ENCODE measurements at places on chromosomes 13 and 19.

GRCh38 chr19:49056101-49056901 is 1.2 kb downstream of the CGB7 start:
- DNase-seq: peak; percentile 84

- no peak for DNase-seq
Measured at GRCh38 chr13:44404261-44405132, 30.9 kb downstream of the SERP2 start.

DNA sequence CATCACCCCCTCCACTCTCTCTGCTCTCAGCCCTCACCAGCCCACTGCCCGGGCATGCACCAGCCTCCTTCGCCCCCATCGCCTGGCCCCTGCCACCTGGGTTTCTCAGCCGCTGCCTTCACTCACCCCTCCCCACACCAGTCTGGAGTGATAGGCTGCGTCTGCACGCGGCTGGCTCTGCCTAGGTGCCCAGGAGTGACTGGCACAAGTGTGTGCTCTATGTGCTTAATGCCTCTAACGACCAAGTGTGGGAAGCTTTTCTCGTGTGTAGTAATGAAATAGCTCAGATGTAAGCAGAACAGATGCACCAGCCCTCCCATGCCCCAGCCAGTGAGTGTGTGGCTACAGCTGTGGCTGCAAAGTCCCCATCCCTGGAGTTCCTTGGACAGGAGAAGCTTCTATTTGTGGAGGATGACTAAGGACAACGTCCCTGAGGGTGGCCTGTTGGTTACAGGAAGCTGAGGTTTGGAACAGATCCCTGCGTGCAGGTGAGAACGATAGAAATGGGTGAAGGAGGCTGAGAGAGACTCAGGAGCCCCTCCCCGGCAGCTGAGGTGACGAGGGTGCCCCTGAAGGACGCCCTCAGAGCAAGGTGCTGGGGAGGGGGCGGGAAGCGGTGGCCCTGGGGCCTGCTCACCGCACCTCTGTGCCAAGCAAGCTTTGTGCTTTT is 35.6 kb downstream of the ATP11A start:
- DNase-seq: no peak

- no peak for DNase-seq
Measured at GRCh38 chr13:49124693-49125304, 95.3 kb upstream of the MLNR start.

DNA sequence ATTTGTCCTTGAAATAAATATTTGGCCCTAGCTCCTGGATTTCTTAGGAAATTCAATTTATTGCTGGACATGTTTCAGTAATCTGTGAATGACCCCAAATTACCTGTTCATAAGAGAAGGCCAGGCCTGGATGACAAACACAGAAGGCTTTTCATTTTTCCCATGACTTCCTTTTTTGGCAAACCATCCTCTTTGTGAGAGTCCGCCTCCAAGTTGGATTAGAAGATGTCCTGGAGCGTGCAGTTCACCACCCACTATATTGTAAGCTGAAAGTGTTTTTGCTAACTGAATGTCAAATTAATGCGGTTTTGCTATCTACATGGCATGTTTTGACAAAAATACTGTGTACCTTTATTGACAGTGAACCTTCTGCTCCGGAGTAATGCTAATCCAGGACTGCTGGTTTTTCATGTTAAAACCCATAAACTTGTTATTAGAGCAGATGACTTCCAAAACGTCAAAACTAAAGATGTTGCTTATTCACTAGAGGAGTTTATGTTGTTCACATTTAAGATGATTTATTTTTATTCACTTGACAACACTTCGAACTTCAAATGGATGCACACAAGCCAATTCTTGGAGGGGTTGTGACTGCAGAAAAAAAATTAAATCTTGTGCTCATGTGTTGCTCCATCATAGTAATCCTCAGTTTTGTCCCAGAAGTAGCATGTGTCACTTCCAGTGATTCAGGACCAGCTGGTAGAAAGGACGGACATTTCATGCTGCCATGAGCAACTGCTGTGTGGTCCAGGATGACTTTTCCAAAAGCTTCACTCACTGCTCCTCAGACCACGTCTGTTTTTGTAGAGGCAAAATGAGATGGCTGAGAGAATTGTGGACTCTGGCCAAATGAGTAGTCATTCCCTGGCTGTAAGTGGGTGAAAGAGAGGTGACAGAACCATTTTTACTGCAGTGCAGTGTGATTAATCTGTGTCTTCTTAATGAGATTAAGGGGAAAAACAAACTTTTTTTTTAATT is 71.0 kb downstream of the ITGBL1 start:
- no peak for DNase-seq

DNA sequence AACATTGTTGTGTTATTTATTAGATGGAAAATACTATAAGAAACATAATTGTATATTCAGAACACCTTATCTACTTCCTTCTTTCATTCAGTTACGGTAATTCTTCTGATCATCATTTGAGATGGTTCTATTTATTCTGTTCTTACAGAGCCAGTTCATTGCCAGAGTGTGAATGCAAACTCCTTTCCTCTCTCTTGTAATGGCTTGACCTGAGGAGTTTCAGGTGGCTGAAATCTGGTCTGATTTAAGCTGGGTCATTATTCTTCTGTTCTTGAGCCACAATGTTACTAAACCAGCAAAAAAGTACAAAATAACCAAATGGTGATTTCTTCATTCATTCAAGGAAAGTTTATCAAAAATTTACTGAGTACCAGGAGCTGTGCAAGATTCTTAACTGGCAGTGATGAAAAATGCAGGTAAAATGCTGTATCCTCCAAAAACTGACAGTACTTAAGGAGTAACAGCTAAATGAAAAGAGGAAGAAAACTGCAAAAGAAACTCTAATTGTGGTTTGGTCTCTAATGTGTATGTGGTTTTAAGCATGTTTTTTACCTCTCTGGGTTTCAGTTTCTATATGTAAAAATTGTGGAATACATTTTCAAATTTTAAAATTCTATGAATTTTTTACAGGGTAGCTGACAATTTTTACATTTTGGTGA is 182.4 kb upstream of the UFM1 start:
- no peak for DNase-seq

GRCh38 chr19:12769689-12770088 is 5.7 kb downstream of the HOOK2 start:
- DNase-seq: peak; percentile 85

GRCh38 chr19:45939792-45940514 is 25.4 kb upstream of the NANOS2 start:
- DNase-seq: no peak

DNA sequence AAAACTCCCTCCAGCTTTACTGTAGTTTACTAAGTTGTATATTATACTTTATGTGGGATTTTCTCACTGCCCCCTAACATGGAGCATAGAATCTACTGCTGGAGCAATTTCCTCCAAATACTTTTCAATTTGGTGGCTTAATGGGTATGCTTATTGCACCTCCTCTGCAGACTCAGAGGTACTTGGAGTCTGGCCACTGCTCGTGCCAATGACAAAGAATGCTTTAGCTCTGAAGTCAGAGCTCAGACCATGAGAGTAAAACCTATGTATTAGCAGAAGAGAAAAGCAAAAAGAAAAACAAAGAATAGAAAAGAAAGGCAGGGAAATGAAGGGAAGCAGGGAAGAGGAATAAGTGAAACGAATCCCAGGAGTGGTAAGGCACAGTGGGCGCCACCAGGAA is 71.9 kb downstream of the SUCLA2 start:
- DNase-seq: no peak

Data from GM10248 (cell line).